Cortex of kidney (tissue), 1 donor: ENCODE measurements at places on chromosomes 1 and 21.

- DNase-seq, result no peak
Observed at GRCh38 chr1:234527346-234527745, 48.4 kb upstream of the TARBP1 start.

GRCh38 chr1:33167650-33168447 lies 14.0 kb downstream of the TRIM62 start:
- DNase-seq, result no peak

DNA sequence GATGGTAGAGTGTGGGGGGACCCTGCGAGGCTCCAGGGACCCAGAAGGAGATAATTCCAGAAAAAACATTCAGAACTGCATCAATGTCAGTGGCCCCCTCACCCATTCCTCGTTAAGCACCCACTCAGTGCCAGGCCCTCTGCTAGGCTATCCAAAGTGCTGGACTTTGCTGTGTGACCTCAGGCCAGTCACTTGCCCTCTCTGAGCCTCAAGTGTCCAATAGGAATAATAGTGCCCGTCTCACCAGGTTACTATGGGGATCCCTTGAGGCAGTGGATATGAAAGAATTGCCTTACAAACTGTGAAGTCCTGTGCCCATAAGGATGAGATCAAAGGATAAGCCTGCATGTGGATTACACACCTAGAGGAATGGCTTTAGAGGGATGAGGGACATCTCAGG lies 83.4 kb downstream of the IGSF21 start:
- DNase-seq, result no peak

DNA sequence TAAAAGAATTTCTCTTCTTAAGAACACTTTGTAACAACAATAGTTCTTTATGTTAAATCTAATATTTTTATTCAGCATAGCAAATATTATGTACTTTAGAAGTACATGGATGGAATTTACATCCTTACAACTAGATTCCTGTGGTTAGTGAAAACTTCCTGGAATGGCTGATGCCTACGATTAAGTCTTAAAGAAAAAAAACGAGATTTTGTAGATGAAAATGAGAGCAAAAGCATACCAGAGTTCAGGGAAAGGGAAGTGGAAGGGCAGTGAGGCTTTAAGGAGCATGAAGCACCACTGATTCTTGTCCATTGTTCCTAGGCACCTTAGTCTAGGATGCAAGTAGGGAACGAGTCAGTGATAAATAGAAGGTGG lies 26.7 kb downstream of the CFH start:
- no peak for DNase-seq
